ENCODE measurements at places on chromosomes 12 and 14.

GRCh38 chr12:7047306-7047705 is 13.2 kb upstream of the C1S start:
- DNase-seq: no peak

DNA sequence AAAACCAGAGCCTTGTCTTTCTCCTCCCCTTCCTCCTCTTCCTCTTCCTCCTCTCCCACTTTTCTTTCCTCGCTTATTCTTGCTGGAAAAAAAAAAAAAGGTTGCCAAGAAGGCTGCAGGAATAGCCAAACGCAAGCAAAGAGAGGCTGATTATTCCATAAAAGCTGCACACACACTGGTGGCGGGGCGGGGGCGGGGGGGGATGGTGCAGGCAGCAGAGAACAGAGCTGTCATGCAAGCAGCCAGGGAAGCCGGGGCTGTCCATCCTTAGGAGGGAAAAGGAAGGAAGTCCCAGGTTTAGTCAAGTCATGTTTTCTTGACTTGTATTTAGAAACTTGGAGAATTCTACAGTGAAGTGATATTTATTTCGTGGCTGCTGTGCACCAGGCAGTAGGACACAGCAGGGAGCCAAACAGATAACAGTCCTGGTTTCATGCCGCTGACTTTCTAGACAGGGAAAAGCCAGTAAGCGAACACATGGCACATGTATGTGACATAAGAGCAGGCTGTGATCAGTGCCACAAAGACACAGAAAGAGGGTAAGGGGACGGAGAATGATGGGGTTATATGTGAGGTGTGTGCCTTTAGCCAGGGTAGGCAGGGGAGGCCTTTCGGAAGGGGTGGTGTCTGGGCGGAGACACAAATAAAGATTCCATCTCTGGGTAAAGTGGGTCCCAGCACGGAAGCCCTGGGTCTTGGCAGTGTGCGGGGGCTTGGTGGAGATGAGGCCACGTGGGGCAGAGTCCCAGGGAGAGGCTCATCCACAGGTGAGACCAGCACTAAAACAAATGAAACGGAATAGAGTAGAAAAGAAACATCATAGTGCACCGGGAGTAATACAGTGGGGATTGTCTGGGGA is 56.6 kb upstream of the SCN8A start:
- no peak for DNase-seq

GRCh38 chr14:23697680-23698079 is 61.5 kb downstream of the DHRS2 start:
- no peak for DNase-seq

DNA sequence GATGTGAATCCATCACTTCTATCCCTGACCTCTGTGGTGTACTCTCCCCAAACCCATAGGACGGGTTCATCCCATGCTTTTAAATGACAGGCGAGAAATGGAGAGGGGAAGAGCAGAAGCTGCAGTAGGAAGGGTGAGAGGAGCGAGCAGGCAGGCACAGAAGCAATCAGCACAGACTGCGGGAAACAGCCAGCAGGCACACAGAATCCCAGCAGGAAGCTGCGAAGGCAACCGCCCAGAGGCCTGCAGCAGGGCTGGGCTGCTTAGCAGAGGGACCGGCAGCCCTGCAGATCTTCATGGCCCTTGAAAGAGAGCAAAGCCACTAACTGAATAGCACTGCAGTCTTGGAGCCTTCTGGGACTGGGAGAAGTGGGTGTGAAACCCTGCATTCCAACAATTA is 287.0 kb upstream of the FKBP4 start:
- no peak for DNase-seq

- no peak for DNase-seq
Measured at GRCh38 chr12:51430196-51430895, 5.7 kb downstream of the SLC4A8 start.

DNA sequence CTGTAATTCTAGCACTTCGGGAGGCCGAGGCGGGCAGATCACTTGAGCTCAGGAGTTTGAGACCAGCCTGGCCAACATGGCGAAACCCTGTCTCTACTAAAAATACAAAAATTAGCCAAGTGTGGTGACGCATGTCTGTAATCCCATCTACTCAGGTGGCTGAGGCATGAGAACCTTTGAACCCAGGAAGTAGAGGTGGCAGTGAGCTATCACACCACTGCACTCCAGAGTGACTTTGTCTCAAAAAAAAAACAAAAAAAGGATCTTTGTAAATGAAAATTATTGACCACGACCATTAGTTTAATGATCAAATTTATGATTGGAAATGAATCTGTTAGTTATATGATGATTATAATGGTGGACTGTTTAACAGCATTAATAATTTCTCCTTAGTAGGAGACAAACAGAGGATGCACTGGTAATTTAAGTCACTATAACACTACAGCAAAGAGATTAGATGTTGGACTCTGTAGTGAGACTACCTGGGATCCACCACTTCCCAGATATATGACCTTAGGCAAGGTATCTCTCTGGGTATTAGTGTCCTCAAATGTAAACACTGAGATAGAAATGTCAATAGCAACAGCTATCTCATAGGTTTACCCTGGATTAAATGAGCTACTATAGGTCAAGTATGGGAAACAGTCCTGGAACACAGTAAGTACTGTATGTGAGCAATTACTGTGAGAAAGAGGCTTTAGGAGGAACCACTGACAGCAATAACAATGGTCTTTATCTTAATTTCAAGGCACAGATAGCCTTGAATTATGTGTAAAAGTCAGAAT is 214.7 kb downstream of the NOVA1 start:
- DNase-seq: no peak

DNA sequence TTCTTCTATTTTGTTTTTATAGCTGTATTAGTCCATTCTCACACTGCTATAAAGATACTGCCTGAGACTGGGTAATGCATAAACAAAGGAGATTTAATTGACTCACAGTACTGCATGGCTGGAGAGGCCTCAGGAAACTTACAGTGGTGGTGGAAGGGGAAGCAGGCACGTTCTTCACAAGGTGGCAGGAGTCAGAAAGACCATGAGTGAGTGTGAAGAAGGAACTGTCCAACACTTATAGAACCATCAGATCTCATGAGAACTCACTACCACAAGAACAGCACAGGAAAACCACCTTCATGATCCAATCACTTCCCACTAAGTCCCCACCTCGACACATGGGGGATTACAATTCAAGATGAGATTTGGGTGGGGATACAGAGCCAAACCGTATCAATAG is 42.3 kb downstream of the ARMH4 start:
- no peak for DNase-seq

Data from CD8-positive, alpha-beta memory T cell (primary cell).